ENCODE measurements at places on chromosomes 11 and 22.

- DNase-seq, result no peak
Measured at GRCh38 chr11:6486256-6486655, 5.0 kb downstream of the TIMM10B start.

GRCh38 chr22:38984224-38984623 is 2.1 kb downstream of the APOBEC3B start:
- DNase-seq, result no peak

DNA sequence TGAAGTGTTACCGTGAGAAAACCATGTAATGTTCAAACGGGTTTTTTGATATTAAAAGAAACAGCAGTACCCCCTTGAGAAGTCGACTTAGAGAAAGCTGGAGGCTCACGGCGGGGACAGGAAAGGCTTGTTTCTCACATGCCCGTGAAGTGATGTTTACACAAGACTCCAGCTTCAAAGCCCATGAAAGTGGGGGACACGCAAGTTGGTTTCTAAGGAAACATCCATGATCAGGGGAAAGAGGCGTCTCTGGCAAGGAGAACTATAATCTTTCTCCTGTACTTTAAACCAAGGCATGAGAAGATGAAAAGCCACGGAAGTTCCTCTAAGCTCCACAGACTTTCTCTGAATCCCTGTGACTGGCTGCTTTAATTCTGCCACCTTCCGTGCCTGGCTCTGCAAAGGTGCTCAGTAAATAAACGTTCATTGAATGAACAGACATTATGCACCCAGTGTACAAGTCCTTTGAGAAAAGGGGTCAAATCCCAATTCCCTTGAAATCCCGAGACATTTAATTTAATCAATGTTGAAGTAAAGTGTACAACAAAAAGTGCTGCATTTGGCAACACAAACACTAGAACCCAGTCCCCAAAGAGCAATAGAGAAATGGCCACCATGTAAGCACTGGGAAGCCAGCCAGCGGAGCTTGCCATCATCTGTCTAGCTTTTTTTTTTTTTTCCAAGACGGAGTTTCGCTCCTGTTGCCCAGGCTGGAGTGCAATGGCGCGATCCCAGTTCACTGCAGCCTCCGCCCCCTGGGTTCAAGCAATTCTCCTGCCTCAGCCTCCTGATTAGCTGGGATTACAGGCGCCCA is 58.7 kb downstream of the AHNAK start:
- DNase-seq, result no peak

DNA sequence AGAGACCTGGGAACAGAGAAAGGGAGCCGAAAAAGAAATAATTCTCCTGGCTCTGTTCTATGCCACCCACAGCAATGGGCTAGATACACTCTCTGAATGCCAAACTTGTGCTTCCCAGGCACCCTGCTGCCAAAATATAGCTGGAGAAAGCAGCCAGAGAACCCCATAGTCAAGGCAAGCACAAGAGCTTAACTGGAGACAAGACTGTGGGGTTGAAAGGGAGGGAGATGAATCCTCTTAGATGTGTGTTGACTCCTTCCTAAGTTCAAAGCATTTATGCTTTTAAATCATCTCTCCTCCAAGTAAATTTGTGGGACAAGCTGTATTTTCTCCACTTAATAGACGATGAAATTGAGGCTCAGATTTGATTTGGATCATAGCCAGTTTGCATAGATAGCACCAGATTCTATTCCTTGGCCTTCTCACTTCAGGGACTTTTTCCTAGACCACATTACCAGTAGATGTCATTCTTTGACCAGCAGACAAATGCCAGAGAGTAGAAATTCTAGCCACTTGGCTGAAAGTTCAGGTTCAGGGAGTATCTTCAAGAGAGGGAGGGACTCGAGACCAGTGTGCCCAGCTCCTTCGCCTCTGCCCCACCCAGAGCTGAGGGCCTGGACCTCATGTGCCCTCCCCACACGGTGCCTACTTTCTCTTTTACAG is 16.5 kb upstream of the ETS1 start:
- no peak for DNase-seq

DNA sequence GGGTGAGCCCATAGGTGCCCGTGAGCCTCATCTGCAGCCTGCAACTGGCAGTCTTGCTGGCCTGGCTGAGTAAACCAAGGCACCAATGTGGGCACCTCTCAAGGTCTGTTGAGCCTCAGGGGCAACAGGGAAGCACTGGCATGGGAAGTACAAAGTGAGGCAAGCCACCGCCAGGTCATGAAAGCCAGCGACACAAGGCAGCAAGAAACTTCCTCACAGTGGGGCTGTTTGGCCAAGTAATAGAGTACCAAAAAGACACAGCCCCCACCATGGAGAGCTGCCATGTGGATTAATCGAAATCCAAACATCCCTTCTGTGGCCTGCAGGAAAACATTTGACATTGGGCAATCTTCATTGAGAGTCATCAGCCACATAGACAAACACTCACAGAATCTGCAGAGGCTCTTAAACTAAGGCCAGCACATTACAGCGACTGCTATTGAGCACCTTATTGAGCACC is 43.6 kb upstream of the FIBIN start:
- no peak for DNase-seq

GRCh38 chr22:24525416-24526037 is 29.4 kb downstream of the GUCD1 start:
- peak; percentile 58 for DNase-seq

DNA sequence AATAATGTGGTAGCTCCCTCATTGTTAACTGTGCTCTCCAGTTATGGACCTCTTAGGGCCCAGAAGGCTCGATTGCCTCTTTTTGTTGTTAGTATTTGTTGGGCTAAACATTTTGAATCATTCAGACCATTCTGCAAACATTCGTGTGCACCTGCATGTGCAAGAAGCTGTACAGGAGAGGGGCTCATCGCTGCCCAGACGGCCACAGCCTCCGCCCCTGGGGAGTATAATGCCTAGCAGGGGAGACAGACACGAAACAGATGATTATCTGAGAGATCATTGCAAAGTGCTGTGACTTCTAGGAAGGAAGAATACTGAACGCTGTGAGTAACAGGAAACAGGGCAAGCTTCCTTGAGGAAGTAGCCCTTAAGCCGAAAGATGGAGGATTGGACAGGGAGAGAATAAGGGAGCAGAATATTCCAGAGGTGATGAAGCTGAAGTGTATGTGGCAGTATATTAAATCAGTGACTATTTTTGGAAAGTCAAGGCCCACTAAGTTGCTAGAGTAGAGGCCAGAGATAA is 123.3 kb upstream of the RASSF10 start:
- DNase-seq, result no peak

DNA sequence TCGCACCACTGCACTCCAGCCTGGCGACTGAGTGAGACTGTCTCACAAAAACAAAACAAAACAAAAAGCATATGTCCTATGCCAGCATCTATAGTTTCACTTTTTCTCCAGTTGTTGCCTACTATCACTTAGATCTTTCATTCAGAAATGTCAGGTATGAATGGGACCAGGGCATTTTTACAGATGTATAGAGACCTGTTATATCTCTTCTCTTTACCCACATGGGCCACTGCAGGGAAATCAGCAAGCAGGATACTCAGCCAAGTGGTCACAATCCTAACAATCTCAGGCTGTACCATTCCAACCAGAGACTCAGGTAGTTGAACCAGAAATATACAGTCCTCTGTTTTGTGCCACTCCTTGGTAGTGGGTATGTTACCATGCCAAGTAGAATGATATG is 16.0 kb upstream of the SREBF2 start:
- no peak for DNase-seq

DNA sequence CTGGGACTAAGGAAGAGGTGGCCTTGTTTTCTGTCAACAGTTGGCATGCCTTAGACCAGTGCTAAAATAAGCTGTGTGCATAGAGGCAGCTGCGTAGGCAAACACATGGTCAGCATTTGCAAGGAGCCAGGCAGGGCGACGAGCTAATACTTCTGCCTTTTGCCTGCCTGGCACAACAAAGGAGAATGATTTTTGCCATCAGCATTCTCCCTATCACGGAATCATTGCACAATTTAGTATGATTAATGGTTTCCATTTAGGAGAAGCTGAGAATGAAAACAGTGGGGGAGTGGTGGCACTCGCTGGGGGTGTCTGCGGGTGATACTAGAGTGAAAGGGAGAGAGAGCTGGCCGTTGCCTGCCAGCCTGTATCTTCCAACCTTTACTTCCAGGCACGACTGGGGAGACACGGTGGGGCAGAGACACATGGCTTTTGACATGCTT is 336.0 kb downstream of the CADM1 start:
- DNase-seq, result no peak

GRCh38 chr11:69657911-69658625 is 17.1 kb downstream of the LTO1 start:
- DNase-seq, result no peak

- DNase-seq, result no peak
Measured at GRCh38 chr11:34890812-34891211, 25.4 kb downstream of the APIP start.

DNA sequence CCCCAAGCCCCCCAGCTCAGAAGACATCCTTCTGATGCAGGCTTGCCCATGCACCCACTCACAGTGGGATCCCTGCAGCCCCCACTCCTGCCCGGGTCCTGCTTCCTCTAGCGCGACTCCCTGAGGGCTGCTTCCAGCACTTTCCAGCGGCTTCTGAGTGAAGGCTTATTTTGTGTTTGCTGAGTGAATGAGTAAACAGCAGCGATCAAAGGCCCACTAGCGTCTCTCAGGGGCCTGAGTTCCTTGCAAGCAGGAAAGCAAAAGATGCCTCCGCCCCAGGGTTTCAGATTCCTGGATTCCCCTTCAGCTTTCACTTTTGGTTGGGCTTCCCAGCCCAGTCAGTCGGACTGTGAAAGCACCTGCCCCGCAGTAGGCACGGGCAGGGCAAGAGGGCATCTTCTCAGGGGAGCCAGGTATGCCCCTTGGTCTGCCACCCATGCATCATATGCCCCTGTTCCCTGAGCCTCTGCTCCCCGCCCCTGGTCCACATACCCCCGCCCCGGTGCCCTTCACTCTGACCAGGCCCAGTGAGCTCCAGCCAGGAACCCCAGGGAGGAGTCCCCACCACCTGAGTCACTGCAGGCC is 9.2 kb downstream of the FADD start:
- DNase-seq, result no peak

DNA sequence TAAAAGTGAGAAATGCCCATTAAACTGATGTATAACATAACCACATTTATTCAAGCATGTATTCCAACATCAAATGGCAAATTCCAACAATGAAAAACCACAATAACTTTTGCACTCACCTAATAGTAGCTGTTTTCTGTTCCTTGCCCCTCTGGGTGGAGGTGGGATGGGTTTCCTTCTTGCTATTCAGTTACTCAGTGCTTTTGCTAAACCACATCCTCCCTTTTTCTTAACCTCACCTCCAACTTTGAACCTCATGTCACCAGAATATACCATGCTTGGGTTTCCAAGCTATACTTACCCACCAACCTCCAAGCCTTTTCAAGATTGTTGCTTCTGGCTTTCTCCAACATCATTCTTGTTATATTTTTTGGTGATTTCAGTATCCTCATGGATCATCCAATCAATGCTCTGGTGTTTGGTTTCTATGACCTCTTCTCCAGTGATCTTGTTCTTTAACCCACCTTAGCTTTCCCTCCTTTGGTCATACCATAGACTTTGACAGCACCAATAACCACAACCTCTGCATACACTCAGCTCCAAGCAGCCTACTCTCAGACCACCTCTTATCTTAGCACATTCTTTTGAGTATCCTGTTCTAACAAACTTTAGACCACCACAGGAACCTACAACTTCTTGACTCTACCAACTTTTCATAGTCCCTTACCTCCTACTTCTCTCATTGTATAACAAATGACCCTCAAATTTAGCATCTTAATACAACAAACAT is 3.2 kb upstream of the CCDC15 start:
- DNase-seq, result no peak

DNA sequence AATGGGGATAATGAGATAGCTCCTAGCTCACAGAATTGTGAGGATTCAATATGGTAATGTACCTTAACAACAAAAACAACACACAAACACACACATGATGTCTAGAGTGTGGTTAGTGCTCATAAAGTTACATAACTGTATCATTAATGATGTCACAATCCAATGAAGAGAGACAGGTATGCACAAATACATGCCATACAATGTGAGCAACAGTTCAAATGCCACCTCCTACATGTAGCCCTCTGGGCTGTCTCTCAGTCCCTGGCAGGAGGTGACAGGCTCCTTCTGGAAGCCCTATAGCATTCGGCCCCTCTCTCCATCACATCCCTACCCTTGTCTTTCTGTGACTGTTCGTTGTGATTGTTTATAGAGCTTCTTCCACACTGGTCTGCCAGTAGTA is 8.3 kb upstream of the MICALL1 start:
- DNase-seq, result no peak

- no peak for DNase-seq
Measured at GRCh38 chr22:30866811-30867271, 101.7 kb downstream of the MORC2 start.

DNA sequence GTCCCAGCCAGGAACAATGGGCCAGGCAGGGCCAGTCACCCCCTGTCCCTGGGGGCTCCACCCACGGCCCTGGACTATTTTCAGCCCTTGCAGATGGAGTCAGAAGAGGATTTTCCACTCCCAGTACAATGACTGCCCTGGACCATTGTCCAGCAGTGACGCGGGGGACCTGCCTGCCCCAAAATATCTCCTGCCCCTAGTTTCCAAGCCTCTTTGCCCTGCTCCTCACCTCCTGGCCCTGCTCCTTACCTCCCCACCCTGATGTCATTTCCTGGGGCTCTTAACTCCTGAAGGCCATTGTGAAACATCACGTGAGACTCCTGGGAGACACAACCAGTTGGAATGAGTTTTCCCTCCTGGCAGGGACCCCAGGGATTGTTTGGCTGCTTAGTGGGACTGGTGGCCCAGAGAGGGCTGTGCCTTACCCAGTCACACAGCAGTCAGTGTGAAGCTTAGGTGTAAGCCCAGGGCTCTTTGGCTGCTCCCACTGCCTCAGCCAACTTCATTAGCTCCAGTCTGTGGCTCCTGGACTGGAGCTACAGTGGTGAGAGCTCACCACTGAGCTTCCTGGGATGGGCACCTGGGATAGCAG is 22.2 kb downstream of the P2RY2 start:
- DNase-seq, result no peak

DNA sequence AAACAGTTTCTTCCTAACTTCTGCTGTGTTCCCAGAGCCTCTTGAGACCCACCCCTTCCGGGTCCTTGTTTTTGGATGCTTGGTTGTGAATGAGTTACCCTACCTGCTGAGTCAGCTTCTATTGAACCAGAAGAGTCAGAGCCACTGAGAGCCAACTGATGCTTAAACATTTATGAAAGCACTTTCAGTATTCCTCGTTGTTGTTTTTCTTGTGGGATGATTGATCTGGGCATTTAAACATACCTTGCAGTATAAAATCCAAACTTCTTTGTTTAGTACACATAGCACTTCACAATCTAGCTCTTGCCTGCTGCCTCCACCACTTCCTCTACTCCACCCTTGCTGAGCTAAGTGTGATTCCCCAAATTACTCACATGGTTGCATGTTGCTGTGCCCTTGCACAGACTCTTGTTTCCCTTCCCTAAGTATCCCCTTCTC is 5.5 kb downstream of the PRSS23 start:
- DNase-seq, result no peak

Measured in stimulated activated CD8-positive, alpha-beta memory T cell treated with anti-CD3 and anti-CD28 coated beads, Interleukin-2, amount 100 ng/mL, for 48 hours (primary cell).